NCI-H2029 treated with DMSO at 0.1 percent for 48 hours (cell line): ENCODE measurements at places on chromosomes 4 and X.
A peak's percentile ranks its signal among the peaks of the same experiment; 100 is the strongest.

DNA sequence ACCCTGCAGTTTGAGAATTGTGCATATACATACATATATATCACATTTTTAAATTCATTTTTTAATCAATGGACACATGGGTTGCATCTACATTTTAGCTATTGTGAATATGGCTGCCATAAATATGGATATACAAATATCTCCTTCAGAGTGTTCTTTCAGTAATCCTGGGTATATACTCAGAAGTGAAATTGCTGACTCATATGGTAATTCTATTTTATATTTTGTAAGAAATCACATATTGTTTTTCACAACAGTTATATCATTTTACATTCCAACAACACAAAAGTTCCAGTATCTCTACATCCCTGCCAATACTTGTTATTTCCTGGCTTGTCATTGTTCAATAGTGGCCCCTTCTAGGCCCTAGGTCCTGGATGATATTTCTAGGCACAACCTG, 20.6 kb upstream of the HSFX4 start:
- DNase-seq = no peak

DNA sequence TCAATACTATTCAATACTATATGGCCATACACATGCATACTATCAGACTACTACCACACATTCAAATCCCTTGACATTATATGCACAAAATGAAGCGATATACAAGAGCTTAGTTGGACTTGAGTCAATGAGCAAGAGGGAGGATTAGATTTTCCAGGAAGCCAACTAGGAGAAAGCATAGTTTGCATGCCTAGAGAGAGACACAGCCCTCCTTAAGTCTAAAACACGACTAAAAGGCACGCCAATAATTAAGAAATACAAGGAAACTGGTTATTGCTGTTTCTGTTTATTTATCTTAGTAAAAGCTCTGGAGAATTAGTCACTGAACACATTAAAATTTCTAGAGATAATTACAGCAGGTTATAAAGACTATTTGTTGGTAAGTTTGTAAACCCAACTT, 21.8 kb downstream of the MBNL3 start:
- no peak for DNase-seq

DNA sequence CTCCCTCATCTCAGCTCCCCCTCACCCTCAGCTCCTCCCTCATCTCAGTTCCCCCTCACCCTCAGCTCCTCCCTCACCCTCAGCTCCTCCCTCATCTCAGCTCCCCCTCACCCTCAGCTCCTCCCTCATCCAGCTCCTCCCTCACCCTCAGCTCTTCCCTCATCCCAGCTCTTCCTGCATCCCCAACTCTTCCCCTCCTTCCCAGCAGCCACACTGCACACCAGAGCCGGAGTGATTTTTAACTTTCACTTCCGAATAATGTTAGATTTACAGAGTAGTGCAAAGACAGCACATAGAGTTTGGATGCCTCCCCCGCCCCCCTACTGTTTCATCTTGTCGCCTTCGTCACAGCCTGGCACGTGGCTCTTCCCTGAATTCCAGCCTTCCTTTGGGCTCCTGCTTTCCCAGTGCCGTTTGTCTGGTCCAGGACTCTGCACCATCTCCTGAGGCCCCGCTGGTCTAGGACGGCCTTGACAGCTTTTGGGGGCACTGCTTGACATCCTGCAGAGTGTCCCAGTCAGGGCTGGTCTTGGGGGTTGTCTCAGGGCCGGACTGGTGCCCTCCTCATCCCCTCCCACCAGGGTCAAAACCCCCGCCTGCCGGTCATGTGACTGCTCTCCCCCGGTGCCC, 110.2 kb downstream of the FAM53A start:
- no peak for DNase-seq

GRCh38 chr4:31366041-31366440, 645.9 kb downstream of the PCDH7 start:
- no peak for DNase-seq

DNA sequence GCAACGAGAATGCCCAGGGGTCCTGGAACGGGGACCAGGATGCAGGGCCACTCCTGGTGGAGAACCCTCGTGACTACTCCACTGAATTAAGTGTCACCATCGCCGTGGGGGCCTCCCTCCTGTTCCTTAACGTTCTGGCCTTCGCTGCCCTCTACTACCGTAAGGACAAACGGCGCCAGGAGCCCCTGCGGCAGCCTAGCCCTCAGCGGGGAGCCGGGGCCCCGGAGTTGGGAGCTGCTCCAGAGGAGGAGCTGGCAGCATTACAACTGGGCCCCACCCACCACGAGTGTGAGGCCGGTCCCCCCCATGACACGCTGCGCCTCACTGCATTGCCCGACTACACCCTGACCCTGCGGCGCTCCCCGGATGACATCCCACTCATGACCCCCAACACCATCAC, 24.9 kb downstream of the NLGN3 start:
- no peak for DNase-seq

DNA sequence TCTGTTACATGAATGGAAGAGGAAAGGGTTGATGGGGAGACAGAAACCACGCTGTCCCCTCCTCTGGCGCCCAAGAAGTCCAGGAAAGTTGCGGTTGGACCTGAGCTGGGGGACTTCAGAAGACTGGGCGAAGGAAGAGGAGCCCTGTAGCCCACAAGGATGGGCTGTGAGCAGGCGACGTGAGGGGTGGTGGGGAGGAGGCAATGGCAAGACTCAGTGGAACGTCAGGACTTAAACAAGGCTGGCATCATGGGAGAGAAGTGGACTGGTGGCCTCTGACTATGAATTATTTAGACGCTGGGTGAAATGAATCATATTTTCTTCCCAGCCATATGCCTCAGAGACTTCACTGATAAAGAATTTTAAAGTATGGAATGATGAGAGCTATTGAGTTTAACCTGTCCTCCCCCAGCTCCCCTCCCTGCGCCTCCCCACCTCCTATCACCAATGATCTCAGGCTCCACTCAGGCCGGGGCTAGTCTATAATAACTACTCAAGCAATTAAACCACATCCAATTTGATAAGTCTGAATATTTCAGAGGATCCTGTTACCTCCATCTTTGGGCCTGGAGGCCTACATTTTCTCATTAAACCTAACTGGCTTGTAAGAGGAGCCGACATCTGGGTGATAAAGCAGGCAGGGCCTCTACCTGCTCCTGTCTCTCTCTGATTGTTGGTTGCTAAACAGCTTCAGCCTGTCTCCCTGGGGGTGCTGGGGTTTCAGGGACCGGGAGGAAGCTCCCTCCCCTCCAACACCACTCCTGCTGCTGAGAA, 63.6 kb downstream of the SMIM20 start:
- no peak for DNase-seq

- no peak for DNase-seq
Observed at GRCh38 chr4:126661194-126661593, 971.6 kb upstream of the INTU start.

DNA sequence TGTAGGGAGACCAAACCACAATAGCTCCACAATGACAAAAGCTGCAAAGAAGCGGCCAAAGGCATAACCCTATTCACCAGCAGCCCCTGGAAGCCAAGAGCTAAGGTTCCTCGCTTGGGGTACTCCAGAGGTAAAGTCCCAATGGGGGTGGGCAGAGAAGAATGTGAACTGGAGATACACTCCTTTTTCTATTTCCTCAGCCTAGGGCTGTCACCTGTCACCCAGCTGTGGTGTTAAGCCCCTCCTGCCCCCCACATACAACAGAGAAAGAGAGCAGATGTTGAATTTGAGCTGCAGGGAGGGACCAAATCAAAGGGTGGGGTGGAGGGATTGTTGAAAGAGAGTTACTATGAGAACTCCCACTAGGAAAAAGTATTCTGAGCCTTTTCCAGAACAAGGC, 26.1 kb downstream of the AMOT start:
- DNase-seq = no peak

- no peak for DNase-seq
Observed at GRCh38 chr4:90095000-90095399, 32.2 kb upstream of the CCSER1 start.

- DNase-seq = no peak
Observed at GRCh38 chr4:72507167-72507566, 61.9 kb downstream of the ADAMTS3 start.

- no peak for DNase-seq
Observed at GRCh38 chr4:24928708-24929107, 15.9 kb upstream of the CCDC149 start.

DNA sequence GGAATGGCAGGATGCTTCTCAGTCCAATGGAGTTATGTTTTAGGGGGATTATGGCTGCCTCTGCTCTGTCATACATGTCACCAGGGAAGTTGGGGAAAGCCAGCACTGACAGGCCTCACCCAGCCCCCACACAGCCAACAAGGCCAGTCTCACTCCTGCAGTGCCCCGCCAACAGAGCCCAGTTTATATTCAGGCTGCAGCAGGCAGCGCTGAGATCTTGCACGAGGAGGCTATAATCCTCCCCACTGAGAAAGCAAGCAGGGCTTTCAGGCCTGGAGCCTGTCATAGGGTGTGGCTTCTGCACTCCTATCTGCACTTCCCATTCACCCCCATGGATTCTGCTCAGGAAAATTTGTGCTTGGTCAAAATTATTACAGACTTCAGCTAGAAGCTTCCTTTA, 25.1 kb downstream of the ADAD1 start:
- no peak for DNase-seq

GRCh38 chr4:94653095-94653649, 104.6 kb upstream of the BMPR1B start:
- no peak for DNase-seq

- DNase-seq = no peak
Observed at GRCh38 chr4:76234679-76235044, 16.9 kb upstream of the FAM47E start.

GRCh38 chr4:628821-629635, 3.7 kb downstream of the PDE6B start:
- DNase-seq = no peak

DNA sequence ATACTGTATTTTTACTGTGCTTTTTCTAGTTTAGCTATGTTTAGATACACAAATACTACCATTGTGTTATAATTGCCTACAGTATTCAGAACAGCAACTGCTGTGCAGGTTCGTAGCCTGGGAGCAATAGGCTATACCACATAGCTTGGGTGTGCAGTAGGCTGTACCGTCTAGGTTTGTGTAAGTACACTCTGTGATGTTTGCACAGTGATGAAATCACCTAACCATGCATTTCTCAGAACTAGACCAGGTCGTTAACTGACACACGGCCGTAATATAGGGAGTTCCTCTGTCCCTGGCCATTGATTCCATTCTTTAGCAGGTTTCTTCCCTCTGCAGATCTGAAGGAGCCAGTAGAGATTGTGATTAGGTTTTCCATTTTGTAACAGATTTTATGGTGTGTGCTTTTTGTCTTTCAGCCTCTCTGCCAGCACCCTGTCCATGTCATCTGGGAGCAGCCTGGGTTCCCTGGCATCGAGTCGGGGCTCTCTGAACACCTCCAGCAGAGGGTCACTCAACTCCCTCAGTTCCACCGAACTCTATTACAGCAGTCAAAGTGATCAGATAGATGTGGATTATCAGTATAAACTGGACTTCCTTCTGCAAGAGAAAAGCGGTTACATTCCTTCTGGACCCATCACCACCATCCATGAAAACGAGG, 59.5 kb downstream of the CLDN22 start:
- peak; percentile 4 for DNase-seq

- no peak for DNase-seq
Observed at GRCh38 chr4:74886484-74886883, 46.4 kb upstream of the PARM1 start.

DNA sequence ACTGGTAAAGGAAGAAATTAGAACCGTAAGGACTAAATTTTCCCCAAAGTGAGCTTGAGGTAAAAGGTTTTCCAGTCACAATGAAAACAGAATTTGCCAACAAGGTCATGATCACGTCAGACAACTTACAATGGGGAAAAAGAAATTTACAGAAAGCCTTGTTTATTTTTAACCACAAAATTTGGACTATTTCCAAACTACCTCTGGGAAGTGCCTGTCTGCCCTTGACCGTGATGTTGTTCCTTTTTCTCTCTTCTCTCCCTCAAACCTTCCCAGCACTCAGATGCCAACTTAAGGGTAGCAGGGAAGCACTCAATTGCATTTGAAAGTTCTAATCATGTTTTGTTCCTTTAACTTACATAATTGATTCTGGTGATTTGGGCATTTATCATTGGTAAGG, 32.5 kb downstream of the MEPE start:
- DNase-seq = peak; percentile 34

- no peak for DNase-seq
Observed at GRCh38 chrX:112527903-112528302, 151.8 kb downstream of the LHFPL1 start.

DNA sequence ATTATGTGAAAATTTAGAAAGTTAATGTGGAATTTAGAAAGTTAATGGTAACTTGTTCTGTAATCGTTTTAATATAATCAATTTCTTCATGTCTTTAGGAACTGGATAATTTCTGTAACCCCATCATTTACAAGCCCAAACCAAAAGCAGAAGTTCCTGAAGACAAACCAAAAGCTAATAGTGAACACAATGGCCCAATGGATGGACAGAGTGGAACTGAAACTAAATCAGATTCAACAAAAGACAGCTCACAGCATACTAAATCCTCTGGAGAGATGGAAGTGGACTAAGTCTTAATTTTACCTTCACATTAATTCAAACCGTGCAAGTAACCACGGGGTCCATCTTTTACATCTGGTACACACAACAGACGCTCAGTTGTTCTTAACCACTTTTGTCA, 48.1 kb upstream of the PLK4 start:
- no peak for DNase-seq

DNA sequence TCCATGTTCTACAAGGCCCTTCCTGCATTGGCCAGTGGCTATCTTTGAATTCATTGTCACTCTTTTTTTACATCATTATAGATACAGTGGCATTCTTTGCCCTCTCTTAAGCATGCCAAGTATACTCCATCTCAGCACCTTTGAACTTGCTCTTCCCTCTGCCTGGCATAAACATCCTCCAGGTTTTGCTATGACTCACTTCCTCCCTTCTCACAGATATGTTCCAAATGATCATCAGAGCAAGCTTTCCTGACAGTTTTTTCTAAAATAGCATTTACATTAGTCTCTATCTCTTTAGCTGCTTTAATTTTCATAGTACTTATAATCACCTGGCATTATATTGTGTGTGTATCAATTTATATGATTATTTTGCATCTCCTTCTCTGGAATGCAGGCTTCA, 553.3 kb upstream of the MAGEB2 start:
- DNase-seq = no peak
